T-helper 1 cell (primary cell): ENCODE measurements at places on chromosomes 12 and 14.
A peak's percentile ranks its signal among the peaks of the same experiment; 100 is the strongest.

DNA sequence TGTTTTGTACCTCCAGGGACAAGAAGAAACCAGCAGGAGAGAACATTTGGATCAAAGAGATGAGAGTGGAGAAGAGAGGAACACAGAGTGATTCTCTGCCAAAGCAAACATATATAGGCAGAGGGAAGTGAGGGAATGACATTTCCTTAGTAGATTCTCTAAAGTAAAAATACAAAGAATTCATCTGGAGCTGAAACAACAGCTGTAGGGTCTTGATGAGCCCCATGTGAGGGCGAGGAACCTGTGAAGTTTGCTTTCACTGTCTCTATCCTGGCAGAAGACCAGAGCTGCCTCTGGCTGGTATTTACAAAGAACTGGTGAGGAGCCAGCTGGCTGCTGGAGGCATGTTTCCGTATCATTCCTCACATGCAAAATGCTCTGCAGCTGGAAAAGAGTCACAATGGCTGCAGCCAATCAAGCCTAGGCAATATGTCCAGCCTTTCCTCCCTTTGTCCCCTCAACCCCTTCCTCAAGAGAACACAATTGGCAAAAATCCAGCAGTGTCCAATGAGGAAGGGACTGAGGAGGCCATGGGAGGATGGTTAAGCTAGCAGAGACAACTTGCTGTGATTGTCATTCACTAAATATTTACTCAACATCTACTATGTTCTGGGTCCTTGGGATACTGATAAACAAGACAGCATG, 122.5 kb downstream of the PHLDA1 start:
- DNase-seq = no peak

DNA sequence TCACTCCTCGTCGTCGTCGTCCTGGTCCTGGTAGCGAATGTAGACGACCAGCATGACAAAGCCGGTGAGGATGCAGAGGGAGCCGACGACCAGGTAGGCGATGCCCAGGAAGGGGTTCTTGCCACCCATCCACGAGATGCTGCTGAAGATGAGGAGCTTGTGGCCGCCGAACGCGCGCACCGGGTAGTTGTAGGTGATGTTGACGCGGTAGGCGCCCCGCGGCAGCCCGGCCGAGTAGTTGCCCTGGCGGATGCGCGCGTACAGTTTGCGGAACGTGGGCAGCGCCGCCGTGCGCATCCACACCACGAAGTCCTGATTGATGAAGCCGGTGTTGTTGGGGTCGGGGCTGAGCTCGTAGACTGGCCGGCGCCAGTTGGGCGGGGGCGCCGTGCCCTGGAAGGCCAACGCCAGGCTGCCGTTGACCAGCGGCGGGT, 1.0 kb downstream of the TMEM30B start:
- DNase-seq = peak; percentile 21

- DNase-seq = peak; percentile 57
Observed at GRCh38 chr12:56628671-56629458, 1.3 kb downstream of the BAZ2A start.

GRCh38 chr14:22384167-22384549, 204.9 kb downstream of the DAD1 start:
- no peak for DNase-seq

DNA sequence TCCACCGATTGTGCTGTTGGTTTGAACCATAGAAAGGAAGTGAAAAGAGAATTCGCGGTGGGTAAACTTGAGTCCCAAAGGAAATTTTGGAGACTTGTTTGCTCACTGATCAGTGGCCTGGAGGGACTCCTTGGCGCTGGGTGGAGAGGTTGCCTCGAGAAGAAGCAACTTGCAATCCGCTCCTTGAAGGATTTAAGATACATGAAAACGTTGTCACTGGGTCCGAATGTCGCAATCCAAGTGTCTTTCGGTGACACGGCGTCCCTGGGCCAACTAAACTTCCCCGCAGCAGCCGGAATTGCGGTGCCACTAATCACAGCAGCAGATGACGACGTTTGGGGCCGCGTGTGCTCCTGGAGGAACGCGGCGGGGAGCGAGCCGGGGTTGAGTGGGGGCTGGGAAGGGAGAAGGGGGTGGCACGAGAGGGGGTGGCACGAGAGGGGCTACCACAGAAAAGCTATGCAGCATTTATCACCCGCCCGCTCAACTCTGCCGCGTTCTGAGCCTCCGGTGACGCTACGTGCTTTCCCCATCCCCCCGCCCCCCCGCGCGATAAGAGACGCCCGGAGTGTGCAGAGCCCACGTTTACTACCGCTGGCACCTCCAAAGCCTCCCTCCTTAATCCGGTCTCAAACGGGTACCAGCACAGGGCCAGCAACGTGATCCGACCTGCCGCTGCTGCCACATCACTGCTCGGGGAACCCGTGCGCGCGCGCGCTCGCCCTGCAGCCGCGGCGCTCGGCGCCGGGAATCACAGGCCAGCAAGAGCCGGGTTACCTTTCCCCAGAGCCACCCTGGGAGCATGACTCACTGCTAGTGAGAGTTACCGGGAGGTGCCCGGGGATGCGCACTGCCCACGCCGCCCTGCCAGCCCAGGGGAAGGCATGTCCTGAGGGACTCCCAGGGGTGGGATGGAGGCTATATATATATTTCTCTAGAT, 833 bp upstream of the BHLHE41 start:
- peak; percentile 30 for DNase-seq

- DNase-seq = no peak
Observed at GRCh38 chr12:6778217-6778573, 5.9 kb downstream of the LAG3 start.

GRCh38 chr14:54838931-54839512, 63.6 kb downstream of the GCH1 start:
- DNase-seq = no peak

DNA sequence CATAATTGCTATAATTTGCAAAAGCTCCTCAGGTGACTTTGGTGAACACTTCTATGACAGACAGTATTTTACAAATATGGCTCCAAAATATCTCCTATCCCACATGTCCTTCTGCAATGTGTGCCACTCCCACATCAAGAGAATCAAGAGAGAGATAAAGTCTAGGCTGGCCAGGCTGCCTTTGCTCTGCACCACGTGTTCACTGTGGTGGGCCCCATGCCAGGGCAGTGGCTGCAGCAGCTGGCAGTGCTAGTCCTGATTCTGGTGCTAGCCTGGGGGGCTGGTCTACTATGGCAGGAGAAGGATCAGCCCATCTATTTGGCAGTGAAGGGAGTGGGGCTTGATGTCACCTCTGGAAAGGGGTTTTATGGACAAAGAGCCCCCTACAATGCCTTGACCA, 86.3 kb downstream of the DRAM1 start:
- no peak for DNase-seq

DNA sequence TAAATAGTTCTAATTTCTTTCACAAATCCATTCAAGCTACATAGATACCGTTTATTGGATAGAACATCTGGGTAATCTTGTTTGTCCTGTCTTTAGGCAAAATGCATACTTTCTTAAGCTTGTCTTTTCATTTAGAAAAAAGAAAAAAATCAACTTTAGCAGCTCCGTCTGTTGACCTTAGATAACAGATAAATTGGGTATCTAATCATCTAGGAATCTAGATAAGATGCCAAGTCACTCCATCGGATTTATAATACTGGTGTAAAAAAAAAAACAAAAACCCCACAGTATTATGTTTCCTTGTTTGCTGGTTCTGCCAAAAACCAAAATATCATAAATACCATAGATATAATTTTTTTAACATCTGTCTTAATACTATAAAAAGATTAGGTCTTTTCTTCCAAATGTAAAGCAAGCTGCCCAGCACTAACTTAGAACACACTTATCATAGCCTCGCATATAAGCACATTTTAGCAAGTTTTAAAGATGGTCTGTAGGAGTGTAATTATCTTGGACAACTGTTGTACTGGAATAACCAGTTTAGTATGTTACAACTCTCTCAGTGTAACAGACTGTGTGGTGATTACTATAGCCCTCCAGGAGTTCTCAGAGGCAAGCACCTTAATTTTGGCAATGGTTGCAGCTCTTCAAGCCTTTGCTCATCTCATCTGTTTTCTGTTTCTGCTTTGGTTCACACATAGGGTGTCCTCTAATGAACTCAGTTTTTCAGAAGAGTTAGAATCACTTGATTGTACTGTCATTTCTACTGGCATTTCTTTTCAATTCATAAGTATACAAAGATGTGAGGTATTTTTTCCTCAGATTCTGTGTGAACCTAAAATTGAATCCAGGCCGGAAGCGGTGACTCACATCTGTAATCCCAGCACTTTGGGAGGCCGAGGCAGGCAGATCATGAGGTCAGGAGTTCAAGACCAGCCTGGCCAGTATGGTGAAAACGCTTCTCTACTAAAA, 83.1 kb downstream of the ANO6 start:
- DNase-seq = no peak
